ENCODE measurements at places on chromosomes 2 and 18. TPM values are rescaled to one million over a fixed set of nuclear protein-coding genes. Genes with fewer than 3 reads are reported as not detected.

AQP12A gene
- total RNA-seq: not detected

TSN gene
- 58.8 TPM for total RNA-seq

LONRF2 gene
- total RNA-seq: 6.7 TPM

ALKAL2 gene
- total RNA-seq: 6.7 TPM

GREB1L gene
- 1.4 TPM for total RNA-seq

FSIP2 gene
- total RNA-seq: 13.9 TPM

UGT1A1 gene
- total RNA-seq: 1.9 TPM
